ENCODE measurements at places on chromosomes 3 and 15.

DNA sequence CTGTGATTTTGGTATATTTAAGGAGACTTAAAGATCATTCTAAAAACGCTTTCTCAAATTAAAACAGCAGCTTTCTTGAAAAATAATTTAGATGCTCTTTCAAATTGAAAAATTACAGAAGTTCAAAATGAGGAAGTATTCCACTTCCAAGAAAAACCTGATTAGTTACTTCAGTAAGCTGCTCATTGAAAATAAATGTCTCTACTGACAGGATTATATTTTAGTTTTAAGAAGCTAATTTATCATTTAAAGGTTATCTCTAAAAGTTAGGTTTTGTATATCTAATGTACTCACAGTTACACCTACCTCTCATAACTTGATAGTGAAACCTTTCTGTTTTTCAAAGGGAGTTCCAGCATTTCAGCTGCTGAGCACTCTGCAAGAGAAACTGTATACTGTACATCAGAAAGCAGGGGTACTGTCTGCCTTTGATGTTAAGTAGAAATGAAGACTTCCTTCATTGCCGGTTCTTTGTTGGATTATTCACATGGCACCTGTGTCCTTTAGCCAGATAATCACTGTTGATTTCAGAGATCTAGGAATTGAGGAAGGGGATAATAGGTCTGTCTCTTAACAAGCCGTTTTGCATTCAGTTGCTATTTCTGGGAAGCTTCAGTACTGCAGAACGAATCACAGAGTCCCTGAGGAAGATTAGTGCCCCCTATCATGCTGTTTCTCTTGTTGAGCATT lies 161.6 kb downstream of the TCF12 start:
- no peak for DNase-seq

- DNase-seq: no peak
Observed at GRCh38 chr3:154131830-154132229, 10.6 kb downstream of the ARHGEF26 start.

DNA sequence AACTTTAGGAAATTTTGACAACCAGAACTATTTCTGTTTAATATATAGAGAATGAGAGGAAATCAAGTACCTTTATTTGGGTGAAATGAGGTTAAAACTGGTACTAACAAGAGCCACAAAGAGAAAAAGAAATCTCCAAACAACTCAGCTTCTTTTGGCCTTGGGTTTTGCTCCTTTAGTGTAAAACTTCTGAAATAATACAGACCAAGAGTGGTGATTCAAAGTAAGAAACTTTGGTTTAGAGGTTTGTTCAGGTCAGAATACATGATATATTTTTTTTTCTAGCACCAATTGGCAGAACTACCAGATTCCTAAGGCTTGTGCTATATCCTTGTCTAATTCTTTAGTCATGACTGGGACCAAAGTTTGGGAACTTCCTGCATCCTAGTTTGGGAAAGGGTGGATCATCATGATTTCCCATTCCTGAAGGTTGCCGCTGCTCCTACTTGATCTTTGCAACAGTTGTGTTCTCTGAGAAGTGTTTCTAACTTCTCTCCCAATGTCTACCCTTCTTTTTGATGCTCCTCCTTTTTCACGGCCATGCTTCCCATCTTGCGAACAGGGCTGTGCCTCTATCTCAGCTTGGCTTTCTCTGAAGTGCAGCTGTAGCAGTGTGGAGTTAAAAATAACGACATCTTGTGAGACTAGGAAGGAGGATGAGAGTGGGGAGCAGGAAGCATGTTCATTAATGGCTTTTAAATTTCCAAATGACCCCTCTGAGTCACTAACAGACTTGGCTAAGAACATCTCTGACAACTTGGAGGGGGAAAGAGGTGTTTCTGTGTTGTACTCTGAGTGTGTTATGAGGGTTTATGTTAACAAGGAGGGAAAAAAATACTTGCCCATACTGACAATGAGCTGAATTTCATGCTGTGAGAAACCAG lies 87.7 kb downstream of the KCNAB1 start:
- no peak for DNase-seq

DNA sequence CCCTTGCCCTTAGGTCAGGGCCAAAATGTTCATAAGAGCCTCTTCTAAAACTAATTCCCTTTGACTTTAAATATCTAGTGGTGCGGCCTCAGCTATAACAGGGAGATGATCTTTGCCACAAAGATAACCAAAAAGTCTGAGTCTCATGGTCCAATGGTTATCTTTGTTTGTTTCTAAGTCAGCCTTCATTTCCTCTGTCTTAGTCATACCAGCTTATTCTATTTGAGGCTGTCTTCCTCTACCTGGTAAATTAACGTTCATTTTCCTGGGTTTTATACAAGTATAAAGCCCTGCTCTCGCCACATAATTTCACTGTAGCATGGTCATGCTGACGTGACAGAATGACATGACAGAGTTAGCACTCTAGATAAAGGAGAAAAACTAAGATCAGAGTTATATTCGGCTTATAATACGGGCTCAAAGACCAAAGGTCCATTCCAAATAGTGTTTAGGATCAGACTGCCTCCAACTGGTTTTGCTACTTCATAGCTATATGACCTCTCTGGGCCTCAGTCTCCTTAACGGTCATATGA lies 18.4 kb downstream of the ZNF860 start:
- DNase-seq: no peak

DNA sequence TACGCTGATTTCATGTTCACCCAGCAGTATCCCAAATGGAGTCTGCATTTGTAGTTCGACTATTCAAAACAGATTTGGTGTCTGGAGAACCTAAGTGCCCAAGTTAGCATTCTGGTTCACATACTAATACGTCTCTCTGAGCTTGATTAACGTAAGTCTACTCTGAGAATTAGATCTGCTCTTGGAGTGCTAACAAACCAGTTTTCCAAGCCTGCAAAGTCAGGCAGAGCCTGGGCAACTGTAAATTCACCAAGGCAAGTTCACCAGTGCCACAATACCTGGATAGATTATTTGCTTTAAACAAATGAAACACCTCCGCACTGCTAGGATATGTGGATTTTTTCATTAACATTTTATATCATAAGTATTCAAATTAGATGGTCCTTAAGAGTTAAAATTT lies 912.6 kb downstream of the ROBO1 start:
- no peak for DNase-seq

DNA sequence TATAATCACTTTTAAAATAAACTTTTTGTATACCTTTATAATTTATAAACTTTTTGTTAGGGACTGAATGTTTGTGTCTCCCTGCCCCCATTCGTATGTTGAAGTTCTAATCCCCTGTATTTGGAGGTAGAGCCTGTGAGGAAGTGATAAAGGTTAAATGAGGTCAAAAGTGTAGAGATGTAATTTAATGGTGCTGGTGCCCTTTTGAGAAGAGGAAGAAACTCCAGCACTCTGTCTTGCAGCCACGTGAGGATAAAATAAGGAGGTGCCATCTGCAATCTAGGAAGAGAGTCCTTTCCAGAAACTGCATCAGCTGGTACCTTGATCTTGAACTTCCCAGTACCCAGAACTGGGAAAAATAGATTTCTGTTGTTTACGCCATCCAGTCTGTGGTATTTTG lies 106.1 kb upstream of the RGMA start:
- DNase-seq: no peak

DNA sequence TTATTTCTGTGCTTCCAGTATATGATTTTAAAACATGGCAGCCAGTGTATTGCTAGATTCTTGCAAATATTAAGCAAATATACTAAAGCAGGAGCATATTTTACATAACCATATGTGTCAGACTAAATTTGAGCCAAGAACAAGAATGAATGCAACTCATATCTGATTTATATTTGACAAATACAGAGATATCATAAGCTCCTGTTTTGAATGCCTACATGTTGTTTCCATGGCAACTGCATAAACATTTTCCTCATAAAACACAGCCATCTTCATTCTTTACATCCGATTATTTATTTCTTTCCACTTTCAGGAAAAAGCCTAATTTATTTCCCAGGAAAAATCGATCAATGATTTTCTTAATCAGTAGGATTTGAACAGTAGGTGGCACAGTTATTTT lies 172.2 kb upstream of the TSPAN3 start:
- no peak for DNase-seq

DNA sequence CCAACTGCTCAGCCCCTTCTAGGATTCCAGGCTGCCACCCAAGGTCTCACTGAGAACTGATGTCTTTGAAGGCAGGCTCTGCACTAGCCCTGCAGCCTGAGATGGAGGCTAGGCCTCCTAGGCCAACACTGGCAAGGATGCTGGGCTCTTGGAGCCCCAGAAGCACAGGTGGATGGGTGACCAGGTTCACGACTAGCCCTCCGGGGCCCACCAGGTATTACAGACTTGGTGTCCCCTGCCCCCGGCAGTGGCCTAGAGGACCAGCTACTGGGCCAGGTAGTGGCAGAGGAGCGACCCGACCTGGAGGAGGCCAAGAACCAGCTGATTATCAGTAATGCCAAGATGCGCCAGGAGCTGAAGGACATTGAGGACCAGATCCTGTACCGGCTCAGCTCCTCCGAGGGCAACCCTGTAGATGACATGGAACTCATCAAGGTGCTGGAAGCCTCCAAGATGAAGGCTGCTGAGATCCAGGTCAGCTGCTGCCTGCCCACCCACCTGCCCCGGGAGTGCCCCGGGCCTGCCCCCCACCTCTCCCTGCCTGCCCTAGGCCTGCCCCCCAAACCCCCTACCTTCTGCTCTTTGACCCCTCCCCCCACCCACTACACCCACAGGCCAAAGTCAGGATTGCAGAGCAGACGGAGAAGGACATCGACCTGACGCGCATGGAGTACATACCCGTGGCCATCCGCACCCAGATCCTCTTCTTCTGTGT lies 52.5 kb downstream of the SEMA3G start:
- DNase-seq: no peak

DNA sequence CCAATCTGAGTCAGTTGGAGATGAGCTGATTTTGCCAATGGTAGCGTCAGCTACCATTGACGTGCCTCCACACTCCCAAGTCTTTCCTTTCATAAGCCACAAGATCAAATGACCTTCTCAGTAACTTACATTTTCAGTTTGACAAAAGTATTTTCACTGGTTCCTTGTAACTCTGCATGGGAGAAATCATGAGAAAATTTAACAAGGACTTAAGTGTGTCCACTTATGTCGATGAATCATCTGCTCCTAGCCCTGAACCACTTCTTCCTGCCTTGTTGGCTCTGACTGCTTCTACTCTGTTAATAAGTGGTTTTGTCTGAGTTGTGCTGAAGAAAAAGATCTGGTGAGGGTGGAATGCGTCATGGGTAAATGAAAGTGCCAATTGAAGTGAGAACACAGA lies 101.2 kb downstream of the NFKBIZ start:
- peak; percentile 12 for DNase-seq

GRCh38 chr3:17619968-17620367 lies 122.5 kb downstream of the TBC1D5 start:
- no peak for DNase-seq

GRCh38 chr3:44000586-44000985 lies 241.1 kb upstream of the TOPAZ1 start:
- DNase-seq: no peak
